ENCODE measurements at places on chromosomes 2 and 18. TPM values are rescaled to one million over a fixed set of nuclear protein-coding genes. Genes with fewer than 3 reads are reported as not detected.

GRCh38 chr2:168825126-168825525 lies 22.7 kb downstream of the NOSTRIN start:
- no peak for DNase-seq

- no peak for DNase-seq
Observed at GRCh38 chr2:82641598-82642180, 1817.4 kb downstream of the SUCLG1 start.

FIGLA gene
- not detected for total RNA-seq

GRCh38 chr2:168853471-168853870 lies 36.8 kb downstream of the SPC25 start:
- no peak for DNase-seq

GRCh38 chr2:95149397-95149984 lies 10.2 kb downstream of the ZNF514 start:
- DNase-seq = no peak

DNA sequence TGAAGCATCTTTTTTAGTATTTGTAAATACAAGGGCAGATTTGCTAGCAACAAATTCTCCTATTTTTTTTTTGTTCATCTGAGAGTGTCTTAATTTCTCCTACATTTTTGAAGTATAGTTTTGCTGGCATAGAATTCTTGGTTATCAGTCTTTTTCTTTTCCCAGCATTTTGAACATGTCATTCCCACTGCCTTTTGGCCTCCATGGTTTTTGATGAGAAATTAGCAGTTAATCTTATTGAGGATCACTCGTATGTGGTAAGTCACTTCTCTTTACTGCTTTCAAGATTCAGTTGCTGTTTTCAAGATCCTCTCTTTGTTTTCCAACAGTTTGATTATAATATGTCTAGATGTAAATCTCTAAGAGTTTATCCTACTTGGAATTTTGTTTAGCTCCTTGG lies 16.9 kb upstream of the RNF149 start:
- DNase-seq = no peak

Data from urinary bladder (tissue), 4 donors.